ENCODE measurements at places on chromosomes 12 and 14.

GRCh38 chr14:102481791-102482238 is 27.8 kb downstream of the ANKRD9 start:
- DNase-seq: no peak

- DNase-seq: no peak
These were observed 208.1 kb downstream of the PHLDA1 start for GRCh38 chr12:75823475-75823874.

DNA sequence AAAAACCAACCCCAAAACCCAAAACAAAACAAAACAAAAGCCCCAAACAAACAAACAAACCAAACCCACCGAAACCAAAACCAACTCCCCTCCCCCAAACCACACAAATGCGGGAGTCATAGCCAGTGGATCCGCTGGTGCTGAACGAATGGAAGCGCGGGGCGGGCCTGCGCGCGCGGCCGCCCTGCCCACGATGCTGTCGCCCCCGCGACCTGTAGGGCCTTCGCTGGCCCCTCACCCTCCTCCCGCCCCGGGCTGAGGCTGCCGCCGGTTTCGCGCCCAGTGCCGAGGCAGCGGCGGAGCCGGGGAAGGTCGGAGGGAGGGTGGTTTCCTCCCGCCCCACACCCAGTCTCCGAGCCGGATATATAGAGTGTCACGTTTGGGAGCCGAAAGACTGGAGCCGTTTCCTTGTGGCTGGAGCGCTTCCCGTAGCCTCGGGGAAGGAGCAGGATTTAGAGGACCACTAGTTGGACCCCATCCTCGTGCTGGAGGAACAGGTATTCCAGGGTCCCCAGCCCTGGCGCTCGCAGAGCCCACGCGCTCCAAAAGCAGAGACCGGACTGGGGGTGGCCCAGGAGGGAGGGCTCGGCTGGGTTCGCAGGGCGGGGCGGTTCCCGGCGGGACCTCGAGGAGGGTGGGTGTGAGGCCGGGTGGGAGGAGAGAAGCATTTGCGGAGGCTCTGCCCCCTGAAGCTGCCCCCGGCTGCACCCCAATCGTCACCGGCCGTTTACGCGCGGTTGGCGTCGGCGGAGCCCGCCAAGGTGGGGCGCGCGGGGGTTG is at the start of gene FAR2:
Gene FAR2 (plus strand): TSS at position 368 of the 780 bp plus-strand sequence. CDS start 121,172 bp downstream, outside the sequence.
- DNase-seq: peak; percentile 92

DNA sequence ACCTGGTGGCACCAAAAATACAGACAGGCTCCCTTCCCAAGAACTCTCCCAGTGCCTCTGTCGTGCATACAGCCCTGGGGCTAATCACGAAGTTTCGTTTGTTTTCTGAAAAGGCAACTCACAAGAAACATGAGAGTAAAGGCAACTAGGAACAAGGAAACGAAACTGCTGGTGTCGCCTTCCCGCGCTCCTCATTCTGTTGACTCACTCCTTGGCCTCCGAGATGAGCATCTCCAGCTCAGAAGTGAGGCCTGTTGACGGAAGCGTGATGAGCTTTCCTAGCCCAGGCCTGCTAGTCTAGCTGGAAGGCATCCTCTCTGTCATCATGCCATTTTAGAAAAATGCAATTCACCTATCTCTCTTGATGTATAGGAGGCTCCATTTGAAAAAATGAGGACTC is 50.5 kb downstream of the TTC9 start:
- DNase-seq: no peak

GRCh38 chr12:26510354-26510674 is 314.9 kb downstream of the SSPN start:
- no peak for DNase-seq

- DNase-seq: peak; percentile 8
These were observed 989 bp upstream of the DRAM1 start for GRCh38 chr12:101876322-101876860.

- no peak for DNase-seq
These were observed 19.4 kb downstream of the FCF1 start for GRCh38 chr14:74732387-74732786.

- DNase-seq: no peak
These were observed 44.6 kb downstream of the GNS start for GRCh38 chr12:64714551-64714968.

- no peak for DNase-seq
These were observed 636.6 kb downstream of the MED13L start for GRCh38 chr12:115640929-115641328.

DNA sequence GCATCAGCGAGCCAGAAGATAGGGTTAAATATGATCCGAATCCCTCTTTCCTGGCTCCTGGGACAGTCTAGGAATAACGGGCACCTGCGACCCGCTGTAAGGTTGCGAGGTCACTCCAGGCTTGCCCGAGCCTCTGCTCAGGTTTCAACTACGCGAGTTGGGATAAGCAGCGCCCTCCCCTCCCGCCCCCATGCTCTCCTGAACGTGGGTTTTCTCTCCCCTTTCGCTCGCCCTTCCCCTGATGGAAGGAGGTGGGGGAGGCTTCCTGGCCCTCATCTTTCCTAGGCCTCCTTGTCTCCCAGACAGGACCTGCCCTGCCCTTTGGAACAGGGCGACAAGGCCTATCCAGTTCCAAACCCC is 753 bp upstream of the ATP5MC2 start:
- peak; percentile 65 for DNase-seq

Measured in muscle of back (tissue), 13 donors.